ENCODE measurements at places on chromosomes 12 and 14.

DNA sequence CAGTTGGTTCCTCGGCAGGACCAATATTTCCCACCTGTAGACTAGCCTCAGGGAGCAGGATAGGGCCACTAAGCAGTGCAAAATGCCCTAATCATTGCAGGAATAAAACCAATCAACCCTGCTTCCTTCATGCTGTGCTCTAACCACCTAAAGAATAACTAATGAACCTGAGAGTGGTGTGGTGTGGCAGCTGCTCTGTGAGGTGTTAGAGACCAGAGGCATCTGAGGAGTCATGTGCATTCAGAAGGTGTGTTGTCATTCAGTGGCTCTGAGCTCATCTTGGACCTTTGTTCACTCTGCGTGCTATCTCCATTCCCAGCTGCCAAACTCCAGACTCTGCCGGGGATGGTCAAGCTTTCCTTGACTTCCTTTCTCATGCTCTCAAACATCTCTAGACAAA is 136.7 kb upstream of the EGLN3 start:
- DNase-seq: no peak

- DNase-seq: no peak
These were observed 3.8 kb downstream of the GPD1 start for GRCh38 chr12:50107416-50108268.

DNA sequence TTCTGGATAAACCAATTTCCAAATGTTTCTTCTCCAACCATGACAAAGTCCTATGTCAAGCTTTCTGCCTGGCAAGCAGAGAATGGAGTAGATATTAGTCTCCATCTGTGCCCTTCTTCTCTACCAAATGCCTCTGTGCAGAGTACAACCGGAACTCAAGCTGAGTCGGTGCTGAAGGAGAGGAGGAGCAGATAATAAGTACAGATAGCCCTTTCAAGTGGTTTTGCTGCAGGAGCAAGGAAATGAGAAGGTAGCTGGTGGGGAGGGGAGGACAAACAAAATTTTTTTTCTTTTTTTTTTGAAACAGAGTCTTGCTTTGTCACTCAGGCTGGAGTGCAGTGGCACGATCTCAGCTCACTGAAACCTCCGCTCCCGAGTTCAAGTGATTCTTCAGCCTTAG is 14.2 kb upstream of the HELB start:
- no peak for DNase-seq

- DNase-seq: no peak
These were observed 214.6 kb downstream of the PHETA1 start for GRCh38 chr12:111154147-111154834.

DNA sequence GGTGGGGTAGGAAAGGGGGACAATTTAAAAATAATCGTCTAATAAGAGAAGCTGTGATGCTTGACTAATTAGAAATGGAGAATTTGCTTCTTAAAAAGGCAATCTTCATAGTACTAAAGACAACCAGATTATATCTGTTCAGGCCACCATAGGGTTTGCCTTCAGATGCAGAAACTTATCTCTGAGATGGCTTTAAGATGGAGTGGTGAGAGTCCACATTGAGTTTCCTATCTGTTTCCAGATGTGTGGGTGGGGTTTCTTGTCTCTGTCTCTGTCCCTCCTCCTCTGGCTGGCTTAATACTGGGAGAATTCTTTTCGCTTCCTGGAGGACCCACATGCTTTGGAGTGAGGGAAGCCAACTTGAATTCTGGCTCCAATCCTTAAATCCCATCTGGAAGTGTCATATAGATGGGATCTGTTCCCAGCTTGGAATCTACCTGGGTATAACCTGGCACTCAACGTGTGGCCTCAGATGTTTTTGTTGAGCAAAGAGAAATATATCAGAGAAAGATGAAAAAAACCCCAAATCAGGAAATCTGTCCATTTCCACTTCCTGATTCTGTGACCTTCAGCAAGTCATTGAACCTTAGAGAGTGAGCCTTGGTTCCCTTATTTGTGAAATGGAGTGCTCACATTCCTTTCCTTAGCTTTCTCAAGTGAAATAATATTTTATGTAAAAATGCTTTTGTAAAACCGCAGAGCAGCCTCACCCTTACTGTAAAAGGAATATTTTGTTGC is 66.4 kb downstream of the CHST11 start:
- DNase-seq: no peak

- DNase-seq: no peak
These were observed 50.3 kb downstream of the RIMBP2 start for GRCh38 chr12:130665753-130666152.

GRCh38 chr12:14303661-14304155 is 61.8 kb upstream of the ATF7IP start:
- DNase-seq: no peak

DNA sequence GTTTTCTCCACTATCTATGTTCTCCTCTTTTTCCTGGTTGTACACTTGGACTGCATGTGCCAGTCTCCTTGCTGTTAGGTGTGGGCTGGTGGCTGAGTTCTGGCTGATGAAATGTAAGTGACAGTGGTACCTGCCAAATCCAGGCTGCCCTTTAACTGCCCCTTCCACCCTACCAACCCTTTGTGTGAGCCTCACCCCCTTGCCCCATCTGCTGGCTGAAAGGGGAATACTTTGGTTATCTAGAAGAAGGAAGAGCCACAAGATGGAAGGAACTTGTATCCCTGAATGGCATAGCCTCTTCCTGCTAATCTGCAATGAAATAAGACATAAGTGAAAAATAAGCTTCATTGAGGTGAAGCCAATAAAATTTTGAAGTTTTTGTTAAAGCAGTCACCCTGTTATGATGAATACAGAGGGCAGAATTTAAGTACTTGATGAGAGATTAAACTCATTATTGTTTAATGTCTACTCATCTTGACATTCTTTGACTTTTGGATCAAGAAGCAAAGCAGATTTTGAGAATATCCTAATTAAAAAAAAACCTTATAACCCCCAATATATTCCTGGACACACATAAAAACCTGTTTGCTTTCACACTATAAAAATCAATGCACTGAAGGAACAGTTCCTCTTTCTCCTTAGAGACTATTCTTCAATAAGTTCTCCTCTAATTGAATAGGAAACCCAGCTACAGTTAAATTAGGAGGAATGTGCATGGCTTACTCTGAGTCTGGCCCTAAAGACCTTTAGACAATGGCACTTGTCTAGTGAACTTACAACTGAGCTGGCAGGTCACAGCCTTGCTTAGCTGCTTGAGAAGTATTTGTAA is 262.6 kb upstream of the BTG1 start:
- DNase-seq: peak; percentile 33

DNA sequence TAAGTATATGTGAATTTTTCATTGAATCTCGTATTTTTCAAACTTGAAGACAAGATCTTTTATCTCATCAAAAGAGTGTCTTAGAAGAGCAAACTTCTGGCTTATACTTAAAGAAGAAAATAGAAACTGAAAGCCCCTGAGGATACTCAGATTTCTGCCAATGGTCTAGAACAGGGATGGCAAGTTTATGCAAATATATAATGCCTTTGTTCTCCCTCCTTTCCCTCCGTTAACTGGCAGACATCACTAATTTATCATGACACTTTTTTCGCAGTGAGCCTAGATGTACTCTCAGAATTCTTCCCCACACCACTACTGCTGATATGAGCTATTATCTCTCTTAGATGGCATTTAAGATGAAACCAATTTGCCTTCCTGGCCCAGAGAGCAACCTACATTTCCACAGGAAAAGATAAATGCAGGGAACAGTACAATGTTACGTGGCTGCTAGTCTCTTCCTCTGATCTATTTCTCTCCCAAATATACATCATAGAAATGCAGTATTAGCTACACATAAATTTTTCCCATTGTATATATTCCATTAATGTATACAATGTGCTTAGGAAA is 40.0 kb upstream of the DAAM1 start:
- no peak for DNase-seq

GRCh38 chr12:110266980-110267620 is 13.9 kb upstream of the ATP2A2 start:
- no peak for DNase-seq

DNA sequence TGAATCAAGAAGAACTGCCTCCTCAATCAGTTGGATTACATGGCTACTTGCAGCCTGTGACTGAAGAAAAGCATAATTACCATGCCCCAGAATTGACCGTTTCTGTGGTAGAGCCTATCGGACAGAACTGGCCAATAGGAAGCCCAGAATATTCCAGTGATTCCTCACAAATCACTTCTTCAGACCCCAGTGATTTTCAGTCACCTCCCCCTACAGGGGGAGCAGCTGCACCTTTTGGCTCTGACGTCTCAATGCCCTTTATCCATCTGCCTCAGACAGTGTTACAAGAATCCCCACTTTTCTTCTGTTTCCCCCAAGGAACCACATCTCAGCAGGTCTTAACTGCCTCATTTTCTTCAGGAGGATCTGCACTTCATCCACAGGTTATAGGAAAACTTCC is 80.8 kb downstream of the RAD52 start:
- peak; percentile 1 for DNase-seq

DNA sequence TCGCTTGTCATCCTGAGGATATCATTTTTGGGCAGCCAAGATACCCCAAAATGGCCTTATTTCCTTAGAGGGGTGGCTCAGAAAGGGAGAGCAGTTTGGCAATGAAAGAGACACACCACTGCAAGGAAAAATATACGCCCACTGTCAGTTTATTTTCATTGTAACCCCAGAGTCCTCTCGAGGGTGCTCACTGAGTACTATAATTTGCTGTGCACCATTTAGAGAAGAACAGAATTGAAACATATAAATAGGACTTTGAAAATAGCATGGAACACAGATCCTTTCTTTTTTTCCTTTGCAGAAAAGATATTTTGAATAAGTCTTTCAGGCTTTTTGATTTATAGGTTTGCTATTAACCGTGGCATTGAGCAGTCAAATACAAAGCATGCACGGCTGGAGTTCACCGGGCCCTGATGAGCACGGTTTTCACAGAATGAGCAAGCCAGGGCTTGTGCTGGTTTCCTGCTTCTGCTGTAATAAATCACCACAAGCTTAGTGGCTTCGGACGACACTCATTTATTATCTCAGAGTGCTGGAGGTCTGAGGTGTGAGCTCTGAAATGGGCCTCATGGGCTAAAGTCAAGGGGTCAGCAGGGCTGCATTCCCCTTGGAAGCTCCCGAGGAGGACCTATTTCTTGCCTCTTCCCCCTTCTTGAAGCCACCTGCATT is 152.3 kb downstream of the ZNF664 start:
- DNase-seq: no peak

- DNase-seq: no peak
These were observed 15.9 kb downstream of the RAB35 start for GRCh38 chr12:120100630-120101029.
